Spinal cord (tissue), 10 donors: ENCODE measurements at places on chromosomes 4 and X.

DNA sequence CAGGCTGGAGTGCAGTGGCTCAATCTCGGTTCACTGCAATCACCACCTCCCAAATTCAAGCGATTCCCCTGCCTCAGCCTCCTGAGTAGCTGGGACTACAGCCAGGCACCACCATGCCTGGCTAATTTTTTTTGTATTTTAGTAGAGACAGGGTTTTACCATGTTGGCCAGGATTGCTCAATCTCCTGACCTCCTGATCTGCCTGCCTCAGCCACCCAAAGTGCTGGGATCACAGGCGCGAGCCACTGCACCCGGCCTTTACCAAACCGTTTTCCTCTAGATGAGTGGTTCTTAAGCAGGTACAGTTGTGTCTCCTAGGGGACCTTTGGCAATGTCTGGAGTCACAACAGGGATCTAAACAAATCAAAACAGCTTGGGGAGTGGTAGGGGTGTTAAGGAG is 11.6 kb downstream of the AMELX start:
- peak; percentile 7 for DNase-seq

DNA sequence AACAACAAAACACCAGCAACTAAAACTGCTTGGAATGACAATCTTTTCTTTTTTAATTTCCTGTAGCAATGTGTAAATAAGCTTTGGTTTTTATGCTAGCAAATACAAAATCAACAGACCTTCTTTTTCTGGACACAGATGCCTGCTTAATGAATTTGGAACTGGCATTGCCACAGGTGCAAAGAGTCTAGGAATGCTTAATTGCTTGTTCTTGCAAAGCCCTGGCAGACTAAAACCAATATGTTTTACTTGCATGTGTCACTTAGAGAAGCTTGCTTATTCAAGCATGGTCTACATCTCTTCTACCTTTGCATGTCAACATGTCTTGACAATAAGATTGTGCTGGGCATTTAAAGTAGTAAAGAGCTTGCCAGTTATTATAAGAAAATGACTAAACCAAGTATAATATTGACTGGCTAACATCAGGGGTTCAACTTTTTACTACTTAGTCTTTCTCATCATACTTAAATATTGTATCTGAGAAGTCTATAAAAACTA is 656.7 kb upstream of the NDST4 start:
- no peak for DNase-seq

GRCh38 chrX:17859609-17860178 is 1.4 kb downstream of the RAI2 start:
- DNase-seq: no peak

DNA sequence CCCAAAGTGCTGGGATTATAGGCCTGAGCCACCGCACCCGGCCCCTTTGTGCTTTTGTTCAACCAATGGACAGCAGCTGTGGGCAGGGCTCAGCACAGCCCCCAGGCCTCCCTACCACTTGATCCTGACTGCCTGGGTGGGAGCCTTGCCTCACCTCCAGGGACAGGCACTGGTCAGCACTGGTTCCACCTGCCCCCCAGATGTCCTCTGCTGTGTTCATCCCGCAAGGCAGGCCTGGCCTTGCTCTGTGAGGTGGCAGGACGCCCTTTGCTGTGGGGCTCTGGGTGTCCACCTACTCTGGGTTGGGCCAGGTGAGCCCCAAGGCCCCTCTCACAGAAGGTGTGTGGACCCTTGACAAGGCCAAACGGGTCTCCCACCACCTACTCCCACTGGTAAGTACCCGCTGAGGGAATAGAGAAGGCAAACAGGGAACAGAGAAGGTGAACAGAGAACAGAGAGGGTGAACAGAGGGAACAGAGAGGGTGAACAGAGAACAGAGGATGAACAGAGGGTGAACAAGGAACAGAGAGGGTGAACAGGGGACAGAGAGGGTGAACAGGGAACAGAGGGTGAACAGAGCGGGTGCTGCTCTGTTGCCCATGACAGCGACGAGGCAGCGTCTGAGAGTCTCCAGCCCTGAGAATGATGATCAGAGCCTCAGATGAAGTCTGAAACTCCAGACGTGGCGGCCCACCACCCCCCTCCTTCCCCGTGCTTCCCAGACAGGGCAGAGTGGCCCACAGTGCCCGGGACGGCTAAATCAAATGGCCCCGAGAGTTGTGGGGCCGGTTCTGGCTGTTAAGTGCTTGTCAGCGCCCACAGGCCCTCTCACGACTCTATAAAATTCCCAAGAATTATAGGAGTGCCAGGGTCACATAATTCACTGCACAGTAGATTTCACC is 55.0 kb upstream of the NKX1-1 start:
- DNase-seq: no peak

DNA sequence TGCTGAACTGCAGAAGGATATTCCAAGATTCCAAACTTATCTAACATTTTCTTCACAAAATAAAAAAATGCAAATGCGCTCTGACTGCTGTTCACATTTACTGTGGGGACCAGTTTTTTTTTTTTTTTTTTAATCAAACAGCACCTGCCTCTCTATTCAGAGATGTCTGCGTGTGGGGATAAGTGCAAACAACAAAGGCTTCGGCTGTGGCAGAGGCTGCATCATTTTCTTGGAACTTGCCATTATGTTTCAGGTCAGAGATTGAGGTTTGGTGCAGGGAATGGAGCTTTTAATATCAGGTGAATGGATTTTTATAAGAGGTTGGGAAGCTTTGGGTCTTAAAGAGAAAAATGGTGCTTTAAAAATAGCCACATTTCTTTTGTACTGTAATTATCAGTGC is 78.2 kb upstream of the TET2 start:
- DNase-seq: no peak

DNA sequence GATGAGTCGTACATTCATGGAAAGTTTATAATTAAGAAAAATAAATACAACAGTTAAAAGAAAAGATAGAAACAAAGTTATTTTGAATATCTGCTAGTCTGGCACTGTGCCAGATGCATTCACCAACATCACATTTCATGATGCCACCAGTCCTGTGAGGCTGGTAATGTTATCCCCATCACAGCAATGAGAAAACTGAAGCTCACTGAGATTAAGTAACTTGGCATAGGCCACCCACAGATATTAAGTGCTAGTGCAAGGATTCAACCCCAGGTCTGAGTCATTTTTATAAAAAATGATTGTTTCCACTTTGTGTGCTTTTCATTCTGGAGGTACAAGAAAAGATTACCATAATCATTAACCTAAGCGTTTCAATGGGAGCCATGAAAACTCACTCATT is 65.0 kb upstream of the IL15 start:
- no peak for DNase-seq

- DNase-seq: no peak
These were observed 253.3 kb downstream of the CENPC start for GRCh38 chr4:67292045-67292444.

DNA sequence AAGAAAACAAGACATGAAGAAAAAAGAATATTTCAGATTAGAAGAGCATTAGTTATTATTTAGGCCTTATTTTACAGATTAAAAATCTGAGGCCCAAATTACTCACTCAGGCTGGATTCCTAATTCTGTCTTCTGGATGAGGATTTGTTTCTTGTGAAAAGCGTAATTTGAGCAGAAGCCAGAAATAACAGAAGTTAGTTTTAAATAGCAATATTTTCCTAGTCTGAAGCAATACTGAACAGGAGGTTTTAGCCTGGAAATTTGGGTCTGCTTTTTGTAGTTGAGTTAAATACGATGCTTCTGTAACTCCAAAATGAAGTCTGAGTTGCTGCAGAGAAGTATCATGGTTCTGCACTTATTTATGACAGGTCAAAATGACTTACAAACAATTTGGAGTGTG is 124.9 kb downstream of the RTL3 start:
- no peak for DNase-seq

DNA sequence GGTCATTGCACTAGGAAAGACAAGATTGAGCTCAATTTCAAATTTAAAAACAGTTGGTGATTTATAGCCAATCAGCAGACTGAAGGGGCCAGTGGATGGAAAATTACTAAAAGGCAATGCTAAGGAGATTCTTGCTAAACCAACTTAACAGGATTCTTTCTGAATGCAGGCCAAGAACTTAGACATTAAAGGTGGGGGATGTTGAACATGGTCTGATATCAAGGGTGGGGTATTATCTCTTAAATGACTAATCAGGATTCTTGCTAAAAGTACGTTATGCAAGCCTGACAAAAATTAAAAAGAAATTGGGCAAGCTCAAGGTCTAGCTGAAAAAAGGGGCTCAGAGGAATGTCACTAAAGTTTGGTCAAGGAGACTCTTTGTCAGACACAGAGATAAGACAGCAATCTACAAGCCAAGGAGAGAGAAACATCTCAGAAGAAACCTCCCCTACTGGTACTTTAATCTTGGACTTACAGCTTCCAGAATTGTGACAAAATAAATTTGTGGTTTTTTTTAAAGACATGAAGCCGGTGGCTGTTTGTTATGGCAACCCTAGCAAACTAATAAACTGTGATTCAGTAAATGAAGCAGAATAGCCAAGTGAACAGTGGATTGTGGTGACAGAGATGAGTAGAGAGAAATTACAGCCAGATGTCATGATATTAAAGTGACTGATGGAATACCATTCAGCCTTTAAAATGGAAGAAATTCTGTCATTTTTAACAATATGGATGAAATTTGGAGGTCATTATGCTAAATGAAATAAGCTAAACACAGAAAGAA is 120.3 kb upstream of the KLHL4 start:
- DNase-seq: no peak

- no peak for DNase-seq
These were observed 2702.5 kb downstream of the PCDH7 start for GRCh38 chr4:33422656-33423055.

- no peak for DNase-seq
These were observed 69.4 kb upstream of the GATB start for GRCh38 chr4:151830168-151830567.

- no peak for DNase-seq
These were observed 198.0 kb downstream of the CBR4 start for GRCh38 chr4:168811786-168812651.

DNA sequence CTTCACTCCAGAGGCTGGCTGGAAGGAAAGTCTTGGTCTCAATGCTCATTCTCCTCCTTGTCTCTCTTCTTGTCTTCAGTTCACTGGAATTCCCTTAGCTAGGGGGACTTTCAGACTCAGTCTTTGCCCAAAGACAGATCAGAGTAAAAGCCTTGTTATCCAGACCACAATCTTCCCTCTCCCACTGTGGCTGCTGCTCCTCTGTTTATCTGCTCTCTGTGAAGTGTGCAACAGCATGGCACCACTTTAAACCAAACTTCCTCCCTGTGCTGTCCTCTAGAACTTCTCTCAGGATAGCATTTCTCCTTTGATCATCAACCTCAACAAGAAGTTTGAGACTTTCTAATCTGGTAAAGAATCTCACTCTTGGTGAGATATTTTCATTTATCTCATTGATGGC is 530.1 kb upstream of the SLIT2 start:
- no peak for DNase-seq

DNA sequence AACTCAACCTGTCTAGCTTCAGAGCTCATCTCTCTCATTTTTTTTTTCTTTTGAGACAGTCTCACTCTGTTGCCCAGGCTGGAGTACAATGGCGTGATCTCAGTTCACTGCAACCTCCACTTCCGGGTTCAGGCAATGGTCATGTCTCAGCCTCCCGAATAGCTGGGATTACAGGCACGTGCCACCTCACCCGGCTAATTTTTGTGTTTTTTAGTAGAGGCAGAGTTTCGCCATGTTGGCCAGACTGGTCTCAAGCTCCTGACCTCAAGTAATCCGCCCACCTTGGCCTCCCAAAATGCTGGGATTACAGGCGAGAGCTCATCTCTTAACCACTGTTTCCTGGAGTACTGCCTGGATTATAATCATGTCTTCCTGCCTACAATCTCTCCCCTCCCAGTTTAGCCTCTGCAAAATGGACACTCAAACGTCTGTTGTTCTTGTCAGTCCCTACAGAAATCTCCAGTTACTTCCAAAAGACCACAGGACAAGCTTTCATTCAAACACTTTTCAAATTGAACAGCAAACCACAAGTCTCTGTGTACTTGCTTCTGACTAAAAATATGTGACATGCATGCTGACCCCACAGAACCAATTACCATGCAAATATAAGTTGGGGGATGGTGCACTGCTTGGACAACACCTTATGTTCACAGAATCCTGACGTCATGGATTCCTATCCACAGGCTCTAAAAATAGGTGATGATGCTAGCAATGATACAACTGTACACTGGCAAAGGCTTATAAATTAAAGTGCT is 137.2 kb downstream of the SH3KBP1 start:
- DNase-seq: no peak

DNA sequence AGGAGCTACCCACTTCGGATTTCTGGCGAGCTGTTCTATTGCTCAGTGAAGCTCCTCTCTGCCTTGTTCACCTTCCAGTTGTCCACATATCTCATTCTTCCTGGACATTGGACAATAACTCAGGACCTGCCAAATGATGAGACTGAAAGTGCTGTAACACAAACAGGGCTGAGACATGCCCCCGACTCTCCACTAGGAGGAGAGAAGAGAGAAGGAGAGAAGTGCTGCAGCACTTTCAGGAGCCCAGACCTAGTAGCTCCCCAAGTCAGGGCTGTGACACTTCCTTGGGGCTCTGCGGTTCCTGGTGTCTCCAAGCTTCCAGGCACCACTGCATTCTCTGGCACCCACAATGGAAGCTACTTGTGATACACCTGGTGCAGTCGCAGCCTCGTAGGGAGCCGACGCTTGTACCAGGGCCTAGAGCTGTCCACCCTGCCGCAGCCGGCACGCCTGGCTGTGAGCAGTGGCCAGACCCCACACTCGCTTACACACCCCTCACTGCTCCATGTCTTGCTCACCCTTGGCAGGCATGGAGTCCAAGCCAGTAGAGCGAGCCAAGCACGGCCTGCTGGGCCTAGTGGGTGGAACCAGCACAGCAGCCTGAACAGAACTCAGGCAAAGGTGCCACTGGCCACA is 234.9 kb downstream of the TECRL start:
- DNase-seq: no peak

DNA sequence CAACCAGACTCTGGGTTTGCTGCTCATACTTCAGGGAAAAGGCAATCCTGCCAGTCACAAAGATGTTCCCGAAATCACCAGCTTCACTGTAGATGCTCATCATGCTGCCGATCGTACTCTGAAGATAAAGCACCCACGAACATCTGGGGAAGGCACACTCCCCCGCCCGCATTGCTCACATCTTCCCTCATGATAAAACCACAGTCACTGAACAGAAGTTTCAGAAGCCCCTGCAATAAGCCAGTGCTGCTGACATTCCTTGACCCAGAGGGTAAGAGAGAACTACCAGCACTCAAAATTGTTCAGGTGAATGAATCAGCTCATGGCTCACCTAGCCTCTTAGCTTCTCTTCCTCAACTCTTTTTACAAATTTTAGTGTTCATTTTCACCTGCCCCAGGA is 43.1 kb downstream of the SRPX2 start:
- DNase-seq: no peak

- no peak for DNase-seq
These were observed 587.2 kb upstream of the KLHL4 start for GRCh38 chrX:86930419-86930818.

GRCh38 chrX:71910986-71911730 is 513 bp downstream of the NHSL2 start:
- DNase-seq: no peak
